Lower leg skin (tissue), 4 donors: ENCODE measurements at places on chromosomes 12 and 14. TPM values are rescaled to one million over a fixed set of nuclear protein-coding genes. Genes with fewer than 3 reads are reported as not detected.

GRCh38 chr12:32569259-32569658, 109.8 kb upstream of the DNM1L start:
- DNase-seq = no peak

DNA sequence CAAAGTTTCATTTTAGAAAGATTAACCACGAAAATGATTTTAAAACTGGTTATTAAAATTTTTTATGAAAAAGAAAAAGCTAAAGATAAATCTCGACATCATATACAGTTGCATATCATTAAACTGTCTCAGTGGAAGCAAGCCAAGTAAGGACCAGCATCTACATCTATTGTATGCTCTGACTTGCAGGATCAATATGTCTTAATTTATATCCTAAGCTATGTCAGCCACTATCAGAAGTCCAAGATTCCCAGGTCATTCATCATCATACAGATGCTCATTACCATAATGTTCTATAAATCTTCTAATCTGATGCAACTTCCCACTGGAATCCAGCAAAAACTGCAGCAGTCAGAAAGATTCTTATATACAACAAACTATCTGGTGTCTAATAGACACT, 43.5 kb downstream of the CMAS start:
- DNase-seq = no peak

DNA sequence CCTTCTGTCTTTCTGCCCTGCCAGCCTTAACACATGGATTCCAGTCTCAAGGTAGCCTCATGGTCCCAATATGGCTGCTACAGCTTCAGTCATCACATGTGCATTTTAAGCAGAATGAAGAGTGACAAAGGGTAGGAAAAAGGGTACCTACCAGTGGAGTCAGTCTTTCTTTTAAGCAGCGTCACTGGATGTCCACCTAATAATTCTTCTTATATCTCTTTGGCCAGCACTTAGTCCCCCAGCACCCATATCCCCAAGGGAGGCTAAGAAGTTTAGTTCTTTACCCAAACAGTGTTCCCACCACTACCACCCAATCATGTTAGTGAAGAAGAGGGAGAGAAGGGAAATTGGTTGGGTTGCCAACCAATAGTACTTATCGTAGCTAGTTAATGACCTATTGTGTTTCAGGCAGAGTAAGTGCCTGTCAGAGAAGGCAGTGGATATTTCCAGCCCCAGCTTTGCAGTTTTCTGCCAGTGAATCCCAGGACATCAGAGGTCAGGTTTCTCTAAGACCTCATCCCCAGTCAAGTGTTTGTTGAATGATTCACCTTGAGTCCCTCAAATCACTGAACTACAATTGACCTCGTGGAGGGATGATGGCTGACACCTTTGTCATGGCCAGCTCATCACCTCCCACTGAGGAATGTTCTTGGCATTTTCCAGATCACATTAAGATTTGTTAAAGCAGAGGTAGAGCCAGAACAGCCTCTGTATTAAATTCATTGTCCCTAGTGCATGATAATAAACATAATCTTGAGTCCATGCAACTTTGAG, 250.9 kb upstream of the CRY1 start:
- DNase-seq = no peak

DNA sequence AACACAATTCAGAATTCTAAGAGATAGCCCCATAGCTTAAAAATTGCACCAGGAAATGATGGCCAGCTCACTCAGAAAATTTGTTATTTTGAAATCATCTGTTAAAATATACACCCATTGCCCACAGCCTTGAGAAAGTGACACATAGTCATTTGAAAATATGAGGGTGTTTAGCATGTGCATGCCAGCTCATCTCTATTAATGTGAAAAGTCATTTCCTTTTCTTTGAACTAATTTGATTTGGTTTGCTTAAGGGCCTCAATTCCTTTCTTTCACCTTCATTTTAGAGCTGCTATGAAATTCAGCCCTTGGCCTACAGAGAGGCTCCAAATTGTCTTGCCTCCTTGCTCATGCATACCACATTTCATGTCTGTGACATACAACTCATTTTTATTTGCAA, 241.4 kb downstream of the PHLDA1 start:
- DNase-seq = no peak

GRCh38 chr12:13223179-13223804, 26.8 kb downstream of the EMP1 start:
- no peak for DNase-seq

DNA sequence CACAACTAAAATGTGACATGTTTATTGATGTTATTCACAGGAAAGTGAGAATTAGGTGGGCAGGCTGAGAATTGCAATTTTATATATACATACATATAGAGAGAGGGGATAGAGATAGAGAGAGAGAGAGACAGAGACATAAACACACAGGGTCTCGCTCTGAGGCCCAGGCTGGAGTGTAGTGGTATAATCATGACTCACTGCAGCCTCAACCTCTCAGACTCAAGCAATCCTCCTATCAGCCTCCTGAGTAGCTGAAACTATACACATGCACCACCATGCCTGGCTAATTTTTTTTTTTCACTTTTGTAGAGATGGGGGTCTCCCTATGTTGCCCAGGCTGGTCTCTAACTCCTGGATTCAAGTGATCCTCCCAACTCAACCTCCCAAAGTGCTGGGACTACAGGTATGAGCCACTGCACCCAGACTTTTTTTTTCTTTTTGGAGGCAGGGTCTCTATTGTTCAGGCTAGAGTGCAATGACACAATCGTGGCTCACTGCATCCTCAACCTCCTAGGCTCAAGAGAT, 49.1 kb downstream of the R3HDM2 start:
- no peak for DNase-seq

GRCh38 chr12:77079631-77080030, 14.3 kb upstream of the E2F7 start:
- DNase-seq = no peak

GRCh38 chr14:81676879-81677278, 143.2 kb upstream of the SEL1L start:
- no peak for DNase-seq

- DNase-seq = no peak
These were observed 40.9 kb downstream of the PELI2 start for GRCh38 chr14:56159066-56159465.

DNA sequence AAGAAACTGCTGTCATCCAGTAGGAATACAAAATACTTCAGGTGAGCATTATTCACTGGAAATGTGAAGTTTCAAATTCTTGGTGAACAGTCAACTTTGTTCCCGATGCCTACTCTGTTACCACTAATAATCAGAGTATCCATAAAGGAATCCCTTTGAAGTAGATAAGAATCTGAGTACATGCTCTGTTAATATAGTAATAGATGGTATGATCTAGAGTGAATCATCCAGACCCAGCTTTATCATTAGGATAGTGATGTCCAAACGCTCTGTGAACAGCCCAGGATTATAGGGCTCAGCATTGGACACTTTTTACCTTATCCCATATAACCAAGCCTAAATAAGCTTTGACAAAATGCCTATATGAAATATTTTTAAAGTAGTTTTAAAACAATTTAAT, 33.3 kb downstream of the PPP2R3C start:
- no peak for DNase-seq

GRCh38 chr12:29073631-29074239, 75.3 kb upstream of the FAR2 start:
- DNase-seq = no peak

The ADCY4 gene
- 13.2 TPM for total RNA-seq

The MRPL51 gene
- 57.2 TPM for total RNA-seq

The SDR9C7 gene
- total RNA-seq = 71.0 TPM

The GLS2 gene
- total RNA-seq = 12.6 TPM
